Naive B cell (primary cell): ENCODE measurements at places on chromosomes 12 and 14. TPM values are rescaled to one million over a fixed set of nuclear protein-coding genes. Genes with fewer than 3 reads are reported as not detected.

The BTBD6 gene
- 2.9 TPM for polyA plus RNA-seq

The SPTB gene
- polyA plus RNA-seq: not detected

The KRT74 gene
- not detected for polyA plus RNA-seq

The TBX3 gene
- not detected for polyA plus RNA-seq

The PTPRR gene
- not detected for polyA plus RNA-seq

The SLC10A1 gene
- not detected for polyA plus RNA-seq

The ENDOU gene
- not detected for polyA plus RNA-seq

The NABP2 gene
- polyA plus RNA-seq: 0.73 TPM

The CD69 gene
- polyA plus RNA-seq: 1,329 TPM

The EIF2B2 gene
- polyA plus RNA-seq: 24.3 TPM

The MIS18BP1 gene
- polyA plus RNA-seq: 44.5 TPM

The IL31 gene
- not detected for polyA plus RNA-seq

The KRT85 gene
- polyA plus RNA-seq: not detected

The SLC5A8 gene
- not detected for polyA plus RNA-seq
